ENCODE measurements at places on chromosomes 12 and 14. TPM values are rescaled to one million over a fixed set of nuclear protein-coding genes. Genes with fewer than 3 reads are reported as not detected.

- no peak overlapping the region for H3K4me3 ChIP-seq
- no peaks in the 10 kb centered on the region for H3K27me3 ChIP-seq
- no peaks in the 10 kb centered on the region for H3K4me1 ChIP-seq
- no peak overlapping the region for H3K27ac ChIP-seq
Observed at GRCh38 chr12:69966409-69966808, 141.4 kb downstream of the MYRFL start.

SNRNP35 gene
- 11.0 TPM for total RNA-seq

GRCh38 chr14:86124328-86124727 is 594.4 kb downstream of the FLRT2 start:
- DNase-seq: no peak
- H3K27me3 ChIP-seq: no peaks in the 10 kb centered on the region
- no peaks in the 10 kb centered on the region for H3K4me1 ChIP-seq
- H3K36me3 ChIP-seq: no peaks in the 10 kb centered on the region

GRCh38 chr12:63294327-63294632 is 143.3 kb upstream of the AVPR1A start:
- H3K36me3 ChIP-seq: no peaks in the 10 kb centered on the region
- no peak overlapping the region for H3K4me3 ChIP-seq
- DNase-seq: no peak
- H3K27ac ChIP-seq: no peak overlapping the region
- no peaks in the 10 kb centered on the region for H3K4me1 ChIP-seq
- no peaks in the 10 kb centered on the region for H3K27me3 ChIP-seq

- no peaks in the 10 kb centered on the region for H3K4me1 ChIP-seq
- no peak overlapping the region for H3K4me3 ChIP-seq
- no peak for DNase-seq
- no peaks in the 10 kb centered on the region for H3K27me3 ChIP-seq
Observed at GRCh38 chr12:95605087-95605486, 53.8 kb upstream of the USP44 start.

GRCh38 chr12:120725151-120725658 is 421 bp upstream of the ACADS start:
- H3K36me3 ChIP-seq: peaks cover 12% of the 10 kb centered on the region
- peak overlapping the region; percentile 82 for H3K4me3 ChIP-seq
- peaks cover 27% of the 10 kb centered on the region for H3K4me1 ChIP-seq
- H3K27me3 ChIP-seq: no peaks in the 10 kb centered on the region

DNA sequence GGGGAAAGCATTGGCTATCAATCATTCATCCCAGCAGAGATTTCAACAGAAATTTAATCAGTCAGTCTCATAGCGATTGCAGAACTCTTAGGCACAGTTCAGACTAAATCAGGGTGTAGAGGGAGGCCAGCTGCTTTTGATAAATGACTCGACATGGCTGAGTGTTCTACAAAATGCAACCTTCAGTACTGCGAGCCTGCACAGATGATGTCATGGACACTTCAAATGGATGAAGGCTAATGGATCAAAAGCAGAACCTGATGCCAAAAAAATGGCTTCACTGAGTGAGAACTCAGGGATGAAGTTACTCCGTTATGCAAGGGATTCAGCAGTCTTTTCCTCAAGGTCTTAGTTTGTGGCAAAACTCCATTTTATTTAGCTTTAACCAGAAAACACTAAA is 167.3 kb downstream of the DACT1 start:
- no peak for DNase-seq
- no peaks in the 10 kb centered on the region for H3K27me3 ChIP-seq
- H3K27ac ChIP-seq: no peak overlapping the region

DNA sequence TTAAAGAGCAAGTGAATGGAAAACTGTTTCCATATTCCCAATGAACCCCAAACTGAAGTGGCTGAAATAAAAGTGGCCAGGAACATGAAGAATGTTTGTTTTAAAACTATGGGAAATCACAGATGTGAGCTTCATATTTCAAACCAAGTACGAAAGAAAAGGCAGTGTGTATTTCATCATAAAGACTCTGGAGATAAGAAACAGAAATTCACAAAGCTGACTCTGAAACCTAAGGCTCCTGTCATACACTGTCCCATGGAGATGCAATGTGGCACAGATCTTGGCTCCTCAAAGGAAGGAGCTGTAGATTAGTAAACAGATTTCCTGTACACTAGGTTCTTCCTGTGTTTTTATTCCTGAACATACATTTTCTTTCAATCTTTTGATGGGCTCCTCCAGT is 304.4 kb downstream of the MED13L start:
- no peaks in the 10 kb centered on the region for H3K27me3 ChIP-seq
- DNase-seq: no peak
- peaks cover 31% of the 10 kb centered on the region for H3K36me3 ChIP-seq
- H3K4me1 ChIP-seq: no peaks in the 10 kb centered on the region
- no peak overlapping the region for H3K4me3 ChIP-seq

Data from sigmoid colon (tissue), 7 donors.